ENCODE measurements at places on chromosomes 16 and 17.

DNA sequence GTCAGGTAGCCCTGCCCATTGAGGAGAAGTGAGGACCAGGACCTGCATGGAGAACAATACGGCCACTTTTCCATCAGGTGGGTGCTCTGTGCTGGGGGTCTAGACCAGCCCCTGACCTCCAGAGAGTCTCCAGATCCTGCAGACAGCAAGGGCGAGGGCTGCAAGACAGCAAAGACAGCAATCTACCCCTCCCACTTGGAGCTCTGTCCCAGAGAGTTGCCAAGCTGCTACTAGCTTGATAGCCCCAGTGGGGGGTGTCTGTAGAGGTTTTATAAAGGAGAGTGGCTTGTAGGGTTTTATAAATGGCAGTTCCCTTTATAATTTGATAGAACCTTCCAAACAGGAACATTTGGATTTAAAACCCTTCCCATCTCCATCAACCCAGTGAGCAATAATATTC lies 16.7 kb upstream of the SLFN11 start:
- no peak for DNase-seq

- no peak for DNase-seq
Measured at GRCh38 chr17:32104158-32104557, 38.1 kb upstream of the RHOT1 start.

- DNase-seq: peak; percentile 71
Measured at GRCh38 chr17:2335726-2336214, 487 bp downstream of the TSR1 start.

DNA sequence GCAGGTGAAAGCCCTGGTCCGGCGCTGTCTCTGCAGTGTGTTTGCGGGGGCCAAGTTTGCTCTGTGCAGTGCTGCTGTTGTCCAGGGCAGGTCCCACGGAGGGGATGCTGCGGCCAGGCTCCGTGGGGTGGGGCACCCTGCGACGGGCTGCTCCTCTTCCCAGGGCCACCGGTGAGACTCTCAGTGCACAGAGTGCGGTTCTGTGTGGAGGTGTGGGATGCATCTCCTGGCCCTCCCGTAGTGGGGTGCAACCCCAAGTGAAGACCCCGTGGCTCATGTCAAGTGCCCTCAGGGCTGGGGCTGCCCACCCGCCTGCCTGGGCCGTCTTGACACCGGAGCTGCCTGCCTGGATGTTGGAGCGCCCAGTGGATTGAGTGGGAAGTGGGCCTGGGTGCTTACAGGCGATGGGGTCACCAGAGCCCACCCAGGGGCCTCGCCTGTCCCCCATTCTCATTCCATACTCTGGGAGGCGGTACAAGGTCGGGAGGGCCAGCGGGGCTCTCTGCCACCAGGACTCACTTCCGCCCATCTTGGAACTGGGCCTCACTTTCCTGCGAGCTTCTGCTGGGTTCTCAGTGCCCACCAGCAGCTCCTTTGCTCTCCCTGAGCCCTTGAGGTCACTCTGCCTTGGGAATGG lies 119.9 kb downstream of the BANP start:
- DNase-seq: no peak

GRCh38 chr16:4981473-4981872 lies 23.3 kb downstream of the SEC14L5 start:
- no peak for DNase-seq

DNA sequence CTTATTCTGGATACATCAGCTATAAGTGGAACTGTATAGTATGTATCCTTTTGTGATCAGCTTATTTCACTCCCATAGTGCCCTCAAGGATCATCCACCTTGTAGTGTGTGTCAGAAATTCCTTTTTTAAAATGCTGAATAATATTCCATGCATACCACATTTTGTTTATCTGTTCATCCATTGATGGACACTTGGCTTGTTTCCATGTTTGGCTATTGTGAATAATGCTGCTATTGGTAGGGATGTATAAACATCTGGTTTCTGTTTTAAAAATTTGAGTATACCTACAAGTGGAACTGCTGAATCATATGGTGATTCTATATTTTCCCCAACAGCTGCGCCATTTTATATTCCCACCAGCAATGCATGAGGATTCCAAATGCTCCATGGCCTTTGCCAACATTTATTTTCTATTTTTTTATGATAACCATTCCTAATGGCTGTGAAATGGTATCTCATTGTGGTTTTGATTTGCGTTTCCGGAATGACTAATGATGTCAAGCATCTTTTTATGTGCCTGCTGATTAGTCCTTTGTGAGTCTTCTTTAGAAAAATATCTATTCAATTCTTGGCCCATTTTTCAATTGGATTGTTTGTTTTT lies 11.6 kb downstream of the RCVRN start:
- DNase-seq: no peak

- DNase-seq: peak; percentile 77
Measured at GRCh38 chr16:1763521-1764511, 7.5 kb downstream of the NME3 start.

GRCh38 chr17:17982801-17983200 lies 10.1 kb downstream of the DRC3 start:
- no peak for DNase-seq

DNA sequence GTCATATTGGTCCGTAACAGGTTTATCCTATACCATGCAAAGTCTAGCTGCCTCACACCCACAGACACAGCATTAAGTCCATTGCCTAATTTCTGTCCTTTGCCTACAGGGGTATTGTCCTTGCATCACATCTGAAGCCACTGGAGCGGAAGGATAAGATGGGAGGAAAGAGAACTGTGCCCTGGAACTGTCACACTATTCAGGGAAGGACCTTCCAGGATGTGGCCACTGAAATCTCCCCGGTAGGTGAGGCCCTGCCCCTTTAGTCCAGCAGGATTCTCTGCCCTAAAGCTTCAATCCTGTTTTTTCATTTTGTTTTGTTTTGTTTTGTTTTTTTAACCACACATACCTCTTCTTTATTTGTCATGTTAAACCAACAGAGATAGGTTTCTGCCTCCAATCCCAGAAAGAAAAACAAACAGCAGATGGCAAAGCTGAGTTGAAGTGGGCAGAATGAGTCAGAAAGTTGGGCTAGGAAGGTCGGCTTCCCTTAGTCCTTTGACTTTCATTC lies 2.2 kb upstream of the EFTUD2 start:
- peak; percentile 75 for DNase-seq

DNA sequence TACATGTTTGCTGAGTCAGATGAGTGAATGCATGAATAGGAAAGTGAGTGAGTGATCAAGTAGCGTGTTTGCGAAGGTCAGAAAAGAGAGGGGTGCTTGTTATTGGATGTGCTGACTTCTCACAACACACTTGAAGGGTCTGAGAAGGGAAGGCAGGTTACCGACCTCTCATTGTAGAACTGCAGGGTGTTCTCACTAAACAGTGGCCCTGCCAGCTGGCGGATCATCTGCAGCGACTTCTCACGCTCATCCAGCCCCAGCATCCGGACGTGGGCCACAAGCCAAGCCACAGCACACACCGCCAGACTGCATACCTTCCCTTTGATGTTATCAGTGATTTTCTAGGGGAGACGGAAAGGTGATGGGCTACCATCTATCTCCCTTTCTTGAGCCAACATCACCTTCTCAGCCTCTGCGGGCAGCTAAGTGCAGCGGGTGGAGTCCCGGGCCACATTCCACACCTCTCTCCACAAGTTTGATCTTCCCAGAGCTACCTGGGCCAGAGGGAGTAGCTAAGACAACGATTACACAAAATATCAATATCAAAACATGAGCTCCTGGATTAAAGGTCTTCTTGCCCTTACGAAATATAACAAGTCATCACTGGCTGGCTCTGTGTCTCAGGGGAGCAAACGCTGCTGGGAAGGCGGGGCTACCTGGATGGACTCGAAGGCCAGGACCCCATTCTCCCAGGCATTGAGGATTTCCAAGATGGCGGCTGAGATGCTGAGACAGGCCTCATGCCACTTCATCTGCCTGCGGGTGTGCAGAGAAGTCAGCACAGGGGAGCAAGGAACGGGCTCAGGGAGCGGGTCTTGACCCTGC lies 11.0 kb downstream of the CSF3 start:
- peak; percentile 77 for DNase-seq

DNA sequence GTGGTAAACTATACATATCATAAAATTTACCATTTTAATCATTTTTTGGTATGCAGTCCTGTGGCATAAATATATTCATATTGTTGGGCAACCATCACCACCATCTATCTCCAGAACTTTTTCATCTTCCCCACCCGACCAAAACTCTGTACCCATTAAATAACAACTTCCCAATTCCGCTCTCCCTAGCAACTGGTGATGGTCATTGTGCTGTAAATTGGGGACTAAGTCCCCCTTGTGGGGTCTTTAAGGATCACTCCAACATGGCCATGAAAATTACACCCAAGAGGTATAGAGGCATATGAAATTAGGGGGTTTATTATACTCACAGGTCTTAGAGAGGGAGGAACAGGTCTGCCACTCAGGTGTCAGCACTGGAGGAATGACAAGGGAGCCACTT lies 57.4 kb upstream of the NKD1 start:
- no peak for DNase-seq

DNA sequence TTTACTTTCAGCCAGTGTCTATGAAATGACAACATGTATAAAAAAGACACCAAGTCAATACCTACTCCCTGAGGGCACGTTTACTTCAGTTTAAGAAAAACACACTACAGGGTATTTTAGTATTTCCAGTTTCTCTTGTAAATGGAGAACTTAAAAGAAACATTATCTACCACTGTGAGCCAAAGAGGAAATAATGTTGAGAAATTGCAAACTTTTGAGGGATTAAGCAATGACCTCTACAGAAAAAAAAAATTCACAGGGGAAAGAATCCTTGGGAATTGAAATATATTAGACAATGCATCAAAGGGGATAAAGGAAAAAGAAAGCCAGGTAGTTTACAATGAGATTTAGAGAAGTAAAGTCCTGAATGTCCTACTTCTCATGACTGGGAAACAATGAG lies 126.0 kb downstream of the KCNJ2 start:
- no peak for DNase-seq

Measured in astrocyte of the hippocampus (primary cell).